RPMI8226 (cell line): ENCODE measurements at places on chromosomes 11 and 22.

GRCh38 chr11:1112351-1113191 is 37.9 kb downstream of the MUC2 start:
- DNase-seq = no peak

DNA sequence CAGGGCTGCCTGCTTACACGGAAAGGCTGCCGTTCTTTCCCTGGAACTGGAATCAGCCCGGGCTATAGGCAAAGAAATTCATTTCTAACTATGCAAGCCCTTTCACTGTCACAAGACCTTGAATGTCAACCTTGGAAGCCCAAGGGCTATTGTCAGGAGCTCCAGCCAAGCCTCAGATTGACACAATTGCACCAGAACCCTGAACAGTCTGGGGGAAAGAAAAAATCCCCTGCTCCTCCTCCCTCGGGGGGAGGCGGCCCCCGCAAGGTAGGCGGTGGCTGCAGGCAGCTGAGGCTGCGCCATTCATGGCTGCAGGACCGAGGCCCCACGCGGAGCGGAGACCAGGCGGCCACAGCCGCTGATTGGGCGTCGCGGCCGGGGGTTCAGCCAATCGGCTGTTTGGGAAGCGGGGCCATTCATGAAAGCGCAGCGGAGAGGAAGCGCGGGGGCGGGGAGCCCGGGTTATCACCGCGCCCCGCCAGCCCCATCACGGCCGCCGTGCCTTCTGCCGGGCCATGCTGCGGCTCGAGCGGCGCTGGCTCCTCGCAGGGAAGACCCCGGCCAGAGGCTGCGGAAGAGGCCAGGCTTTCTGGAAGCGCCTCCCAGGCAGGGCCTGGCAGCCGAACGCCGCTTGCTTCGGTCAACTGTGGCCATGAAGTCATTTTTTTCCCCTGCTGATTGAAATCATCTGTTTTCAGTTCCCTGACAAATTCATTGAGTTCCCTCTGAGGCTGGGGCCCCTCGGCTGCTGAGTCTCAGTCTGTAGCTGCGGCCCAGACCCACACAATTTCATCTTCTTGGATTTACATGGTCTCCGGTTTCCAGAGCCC is 38.1 kb upstream of the LINC01488 start:
- peak; percentile 91 for DNase-seq

DNA sequence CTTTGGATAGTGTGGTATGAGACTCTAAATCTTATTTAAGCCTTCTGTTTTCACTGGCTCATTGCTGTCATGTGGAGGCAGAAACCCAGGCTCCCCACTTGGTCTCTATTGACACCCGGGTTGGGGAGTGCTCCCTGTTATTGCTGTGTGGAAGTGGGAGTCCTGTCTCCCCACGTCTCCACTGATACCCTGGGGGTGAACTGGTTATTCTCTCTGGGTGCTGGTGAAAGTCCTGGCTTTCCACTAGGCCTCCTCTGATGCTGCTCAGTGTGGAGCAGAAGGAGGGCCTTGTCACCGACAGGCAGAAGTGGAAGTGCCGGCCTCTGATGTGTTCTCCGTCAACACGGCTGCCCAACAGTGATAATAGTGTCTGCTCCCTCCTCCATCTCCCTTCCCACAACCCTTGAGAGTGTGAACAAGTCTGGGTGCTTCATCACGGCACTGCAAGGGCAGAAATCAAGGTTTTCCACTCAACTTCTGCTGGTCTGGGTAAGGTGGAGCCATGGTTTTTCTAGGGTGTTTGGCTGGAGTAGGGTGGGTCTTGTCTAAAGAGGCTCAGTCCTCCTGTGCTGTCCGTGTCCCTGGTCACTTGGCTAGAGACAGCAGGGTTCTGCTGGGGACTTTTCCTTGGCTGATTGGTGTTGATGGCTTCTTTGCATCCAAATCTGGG is 240.7 kb upstream of the B3GAT1 start:
- no peak for DNase-seq

- DNase-seq = no peak
These were observed 16.7 kb downstream of the SHANK2 start for GRCh38 chr11:71235719-71236118.

DNA sequence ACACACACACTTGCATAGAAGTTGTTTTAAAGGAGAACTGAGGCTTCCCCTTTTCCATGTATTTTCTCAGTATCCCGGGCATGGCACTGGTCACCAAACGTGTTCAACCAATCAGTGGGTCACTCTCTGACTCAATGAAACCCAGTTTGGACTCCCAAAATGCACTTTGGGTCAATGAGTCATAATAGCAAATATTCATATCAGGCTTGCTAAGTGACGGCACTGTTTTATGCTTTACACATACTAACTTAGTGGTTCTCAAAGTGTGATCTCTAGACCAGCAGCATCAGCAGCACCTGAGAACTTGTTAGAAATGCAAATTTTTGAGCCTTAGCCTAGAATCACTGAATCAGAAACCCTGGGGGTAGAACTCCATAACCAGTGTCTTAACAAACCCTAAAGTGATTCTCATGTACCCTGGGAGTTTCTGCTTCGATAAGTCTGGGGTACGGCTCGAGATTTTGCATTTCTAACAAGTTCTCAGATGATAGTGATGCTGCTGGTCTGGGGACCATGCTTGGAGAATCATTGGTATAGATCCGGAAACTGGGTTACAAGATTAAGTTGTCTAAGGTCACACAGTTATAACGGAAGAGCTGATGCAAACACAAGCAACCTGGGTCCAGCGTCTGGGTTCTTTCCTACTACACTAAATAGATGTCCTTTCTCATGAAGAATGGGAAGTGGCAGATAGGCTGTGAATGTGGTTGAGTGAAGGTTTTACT is 35.6 kb downstream of the ETS1 start:
- DNase-seq = no peak

DNA sequence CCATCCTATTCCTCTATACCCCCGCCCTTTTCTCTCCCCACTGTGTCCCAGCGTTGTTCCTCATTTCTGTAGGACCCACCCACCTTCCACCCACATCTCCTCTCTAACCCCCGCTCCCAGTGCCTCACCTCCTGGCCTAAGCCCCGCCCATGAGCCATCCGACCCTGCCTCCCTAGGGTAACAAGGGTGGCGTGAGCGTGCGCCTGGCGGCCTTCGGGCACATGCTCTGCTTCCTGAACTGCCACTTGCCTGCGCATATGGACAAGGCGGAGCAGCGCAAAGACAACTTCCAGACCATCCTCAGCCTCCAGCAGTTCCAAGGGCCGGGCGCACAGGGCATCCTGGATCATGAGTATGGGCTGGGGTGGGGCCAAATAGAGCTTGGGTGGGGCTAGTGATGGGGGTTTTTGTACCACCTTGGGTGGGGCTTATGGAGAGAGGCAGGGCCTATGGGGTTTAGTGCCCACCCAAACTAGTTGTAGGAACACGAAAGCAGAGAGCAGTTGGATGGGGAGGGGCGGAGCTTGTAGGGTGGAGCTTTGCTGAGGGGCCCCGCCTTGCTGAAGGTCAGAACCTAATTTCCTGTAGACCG is 4.5 kb downstream of the INPP5J start:
- DNase-seq = no peak

GRCh38 chr11:3357302-3357701 is 21.6 kb downstream of the ZNF195 start:
- DNase-seq = no peak

GRCh38 chr11:67276781-67277230 is 10.5 kb downstream of the GRK2 start:
- DNase-seq = peak; percentile 88

DNA sequence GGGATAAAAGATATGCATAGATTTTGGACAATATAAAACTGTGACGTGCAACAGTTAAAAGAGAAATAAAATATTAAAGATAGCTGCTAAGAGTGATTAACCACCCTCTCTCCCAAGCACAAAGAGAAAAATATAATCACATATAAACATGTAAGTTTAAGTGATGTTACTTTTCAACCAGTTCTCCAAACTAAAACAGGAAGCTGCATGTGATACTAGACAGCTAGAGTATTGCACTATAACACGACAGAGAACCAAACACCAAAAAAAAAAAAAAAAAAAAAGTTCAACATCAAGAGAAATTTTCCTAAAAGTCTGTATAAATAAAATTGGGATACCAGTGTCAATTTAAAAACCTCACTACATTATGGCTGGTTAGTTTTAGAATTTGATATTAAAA is 79.1 kb downstream of the PICALM start:
- no peak for DNase-seq

DNA sequence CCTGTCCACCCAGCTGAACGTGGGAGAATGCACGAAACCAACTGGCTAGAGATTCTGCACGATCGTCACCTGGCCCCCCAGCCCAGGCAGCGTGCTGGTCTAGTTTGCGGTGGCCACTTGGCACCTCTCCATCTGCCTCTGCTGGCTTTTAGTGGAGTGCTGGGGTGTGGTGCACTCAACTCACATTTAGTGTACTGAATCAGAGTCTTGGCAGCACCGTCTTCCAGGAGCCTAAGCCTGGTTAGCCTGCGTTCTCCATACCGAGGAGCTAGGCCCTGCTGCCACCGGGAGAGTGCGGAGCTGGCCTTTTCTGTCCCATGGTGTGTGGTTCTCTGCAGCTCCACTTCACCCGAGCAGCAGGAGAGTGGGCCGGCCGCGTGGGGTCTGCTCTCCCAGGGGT is 2.8 kb downstream of the MRPL23 start:
- DNase-seq = no peak

GRCh38 chr11:68509066-68509465 is 48.5 kb downstream of the PPP6R3 start:
- DNase-seq = no peak

- peak; percentile 97 for DNase-seq
These were observed 3.7 kb upstream of the DPF2 start for GRCh38 chr11:65329944-65330403.

GRCh38 chr22:32584650-32585049 is 110.0 kb downstream of the FBXO7 start:
- no peak for DNase-seq

- DNase-seq = no peak
These were observed 33.7 kb upstream of the CD5 start for GRCh38 chr11:61068581-61068980.

- DNase-seq = no peak
These were observed 39.7 kb upstream of the AKIP1 start for GRCh38 chr11:8871171-8871775.

GRCh38 chr22:46153930-46154329 is 3.6 kb downstream of the PPARA start:
- no peak for DNase-seq

GRCh38 chr11:129814244-129815014 is 1.2 kb upstream of the TMEM45B start:
- DNase-seq = no peak

- DNase-seq = no peak
These were observed 119.1 kb downstream of the ZNF280B start for GRCh38 chr22:22389467-22389866.

DNA sequence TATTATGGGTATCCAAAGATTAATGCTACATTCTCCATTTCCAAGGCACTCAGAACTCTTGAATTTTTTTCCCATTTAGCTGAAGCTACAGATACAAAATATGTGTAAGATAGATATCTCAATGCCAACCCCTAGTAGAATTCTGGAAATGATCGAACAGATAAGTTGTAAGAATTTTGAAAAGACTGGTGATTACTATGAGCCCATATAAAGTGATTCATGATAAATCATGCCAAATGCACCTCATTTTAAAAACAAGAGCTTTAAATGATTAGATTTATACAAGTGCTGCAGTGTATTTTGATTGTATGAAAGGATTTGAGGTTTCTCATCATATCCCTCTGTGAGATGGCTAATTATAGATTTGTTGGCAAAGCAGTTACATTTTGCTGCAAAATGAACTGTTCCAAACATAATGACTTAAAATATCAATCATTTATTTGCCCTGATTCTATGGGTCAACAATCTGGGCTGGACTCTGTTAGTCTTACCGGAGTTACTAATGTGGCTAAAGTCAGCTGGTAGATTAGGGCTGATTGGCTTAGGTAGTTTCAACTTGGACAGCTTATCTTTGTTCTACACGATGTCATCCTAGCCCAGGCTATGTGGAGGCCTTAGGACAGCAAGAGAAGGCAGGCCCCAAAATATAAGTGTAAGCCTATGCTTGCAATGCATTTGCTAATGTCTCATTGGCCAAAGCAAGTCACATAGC is 3.4 kb downstream of the OR10V1 start:
- no peak for DNase-seq

DNA sequence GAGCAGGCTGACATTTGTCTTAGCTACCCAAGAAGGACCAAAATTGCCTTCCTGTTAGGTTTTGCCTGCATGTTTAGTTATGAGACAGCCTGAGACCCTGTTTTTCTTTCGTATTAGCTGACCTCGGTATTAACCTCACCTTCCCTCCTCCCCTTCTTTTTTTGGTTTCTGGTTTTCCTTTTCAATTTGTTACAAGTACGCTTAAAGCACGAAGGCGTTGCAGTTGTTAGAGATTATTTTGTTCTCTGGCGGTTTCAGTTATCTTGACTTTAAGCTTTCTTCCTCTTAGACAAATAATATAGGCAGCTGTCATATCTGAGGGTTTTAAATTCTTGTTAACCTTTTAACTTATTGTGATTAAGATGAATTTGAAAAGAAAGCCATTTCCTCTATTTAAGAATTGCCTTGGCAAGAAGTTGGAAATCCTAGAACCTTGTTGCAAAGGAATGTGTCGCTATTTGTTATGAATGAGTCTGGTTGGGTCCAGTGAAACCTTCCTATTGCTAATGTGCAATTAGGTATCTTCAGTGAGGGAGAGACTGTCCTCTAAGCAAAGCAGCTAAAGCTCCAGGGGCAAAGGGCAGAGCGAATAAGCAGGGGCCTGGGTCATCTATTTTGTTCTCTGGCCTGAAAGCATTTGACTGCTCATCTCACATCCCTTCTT is 45.7 kb downstream of the PACS1 start:
- DNase-seq = no peak

- no peak for DNase-seq
These were observed 31.3 kb upstream of the CTTN start for GRCh38 chr11:70367071-70367470.

- no peak for DNase-seq
These were observed 40.8 kb upstream of the ST14 start for GRCh38 chr11:130118636-130119387.

DNA sequence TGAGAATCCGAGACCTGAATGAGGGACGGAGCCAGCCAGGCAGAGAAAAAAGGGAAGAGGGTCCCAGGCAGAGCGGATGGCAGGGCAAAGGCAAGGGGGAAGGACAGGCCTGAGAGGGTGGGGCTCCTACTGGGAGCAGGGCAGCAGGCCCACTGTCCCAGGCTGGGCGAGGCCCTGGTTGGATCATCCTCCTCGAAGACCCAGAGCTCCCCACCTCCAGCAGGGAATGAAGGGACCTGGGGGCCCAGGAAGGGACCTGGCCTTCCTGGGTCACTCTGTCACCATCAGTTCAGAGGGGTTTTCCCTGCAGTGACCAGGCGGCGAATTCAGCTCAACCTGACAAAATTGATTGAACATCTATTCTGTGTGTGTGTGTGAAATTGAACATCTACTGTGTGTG is 4.0 kb downstream of the CD5 start:
- DNase-seq = no peak

DNA sequence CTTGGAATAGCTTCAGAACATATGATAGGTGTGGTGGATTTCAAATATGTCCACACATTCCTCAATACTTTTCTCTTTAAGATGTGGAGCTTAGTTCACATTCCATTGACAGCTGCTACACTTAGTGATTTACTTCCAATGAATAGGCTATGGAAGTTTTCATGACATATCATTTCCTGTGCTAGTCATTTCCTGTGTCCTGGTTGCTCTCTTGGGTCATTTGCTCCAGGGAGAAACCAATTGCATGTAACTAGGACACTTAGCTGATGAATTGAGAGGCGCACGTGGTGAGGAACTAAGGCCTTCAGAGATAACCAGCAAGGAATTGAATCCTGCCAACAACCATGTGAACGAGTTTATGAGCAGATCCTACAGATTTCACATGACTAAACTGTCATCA is 120.9 kb downstream of the SLC17A6 start:
- no peak for DNase-seq
